Stimulated activated CD4-positive, alpha-beta T cell treated with anti-CD3 and anti-CD28 coated beads, Interleukin-4, amount 100 ng/mL, for 1 hour (primary cell): ENCODE measurements at places on chromosomes 5 and 9.

- no peak for DNase-seq
Measured at GRCh38 chr9:133332381-133332730, 3.6 kb downstream of the SURF6 start.

- peak; percentile 3 for DNase-seq
Measured at GRCh38 chr5:35136386-35136785, 88.6 kb upstream of the AGXT2 start.

- no peak for DNase-seq
Measured at GRCh38 chr5:33662722-33663427, 222.1 kb downstream of the TARS1 start.

- DNase-seq = no peak
Measured at GRCh38 chr5:108528655-108529054, 146.8 kb upstream of the FBXL17 start.

DNA sequence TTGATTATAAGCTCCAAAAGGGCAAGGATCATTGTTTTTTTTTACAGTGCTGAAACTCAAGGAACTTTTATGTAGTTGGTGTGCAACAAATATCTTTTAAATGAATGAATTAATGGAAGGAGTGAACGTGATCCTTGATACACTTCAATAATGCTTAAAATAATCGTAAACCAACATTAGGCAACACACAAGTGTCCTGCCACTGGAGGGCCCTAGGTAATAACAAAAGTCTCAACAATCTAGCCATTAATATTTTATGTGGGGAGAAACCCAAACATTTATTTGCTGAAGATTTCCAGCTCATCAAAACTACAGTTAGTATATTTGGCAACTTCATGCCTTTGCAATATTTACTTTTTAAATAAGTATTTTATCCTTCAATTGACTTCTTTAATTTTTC lies 309.0 kb upstream of the FBXL7 start:
- no peak for DNase-seq

- no peak for DNase-seq
Measured at GRCh38 chr5:9226016-9226536, 319.8 kb downstream of the SEMA5A start.
